Epithelial cell of prostate (primary cell): ENCODE measurements at places on chromosomes 4 and X.

GRCh38 chrX:139825618-139826017 is 107.2 kb downstream of the ATP11C start:
- DNase-seq = no peak

- no peak for DNase-seq
Observed at GRCh38 chr4:37490391-37491347, 195.5 kb downstream of the RELL1 start.

DNA sequence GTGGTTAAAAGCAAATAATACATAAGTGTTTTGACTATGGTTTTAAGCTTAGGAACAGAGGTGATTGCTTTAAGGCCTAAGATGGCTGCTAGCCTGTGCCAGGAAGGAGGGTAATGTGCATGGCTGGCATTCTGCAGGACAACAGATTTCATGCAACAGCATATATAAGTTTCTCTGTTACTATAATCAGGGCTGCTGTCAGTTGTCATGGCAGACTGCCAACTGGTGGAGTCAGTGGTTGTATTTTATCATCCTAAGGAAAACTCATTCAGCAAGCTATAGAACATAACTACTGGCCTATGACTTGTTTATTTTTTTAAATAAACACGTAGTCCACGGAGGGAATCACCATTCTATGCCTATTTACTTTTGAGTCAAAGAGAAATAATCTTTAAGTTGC is 77.7 kb upstream of the DCAF8L1 start:
- no peak for DNase-seq

GRCh38 chr4:165383591-165384073 is 4.8 kb downstream of the CPE start:
- DNase-seq = peak; percentile 59

GRCh38 chr4:130110189-130110588 is 1014.2 kb downstream of the C4orf33 start:
- no peak for DNase-seq

DNA sequence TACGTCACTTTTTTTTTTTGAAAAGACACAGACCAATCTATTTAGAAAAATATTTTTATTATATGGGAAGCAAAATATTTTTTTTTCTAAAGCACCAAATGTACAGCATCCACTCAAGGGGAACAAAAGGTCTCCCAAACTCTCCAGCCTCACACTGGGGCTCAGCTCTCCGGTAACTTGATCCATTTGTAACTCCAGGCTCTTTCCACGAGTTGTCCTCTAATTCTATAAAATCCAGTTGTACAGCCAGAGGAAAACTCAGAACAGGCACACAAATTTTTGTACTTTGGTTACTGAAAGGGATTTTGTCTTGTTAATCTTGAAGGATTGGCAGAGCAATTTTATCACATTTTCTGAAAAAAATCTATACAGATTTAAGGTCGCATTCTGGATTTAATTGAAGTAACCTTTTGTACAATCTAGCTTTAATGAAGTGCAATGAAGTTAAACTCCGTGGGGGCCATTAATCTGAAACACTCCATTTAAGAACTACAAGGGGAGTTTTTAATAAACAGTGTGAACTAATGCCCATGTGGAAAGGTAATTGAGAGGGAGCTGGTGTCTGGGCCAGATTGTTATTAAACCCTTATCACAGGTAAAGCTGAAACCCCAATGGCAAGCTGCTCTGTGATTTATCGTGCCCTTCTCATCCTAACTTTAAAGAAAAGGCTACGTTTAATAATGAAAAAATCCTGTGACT is 161.2 kb upstream of the FRG1 start:
- DNase-seq = no peak

DNA sequence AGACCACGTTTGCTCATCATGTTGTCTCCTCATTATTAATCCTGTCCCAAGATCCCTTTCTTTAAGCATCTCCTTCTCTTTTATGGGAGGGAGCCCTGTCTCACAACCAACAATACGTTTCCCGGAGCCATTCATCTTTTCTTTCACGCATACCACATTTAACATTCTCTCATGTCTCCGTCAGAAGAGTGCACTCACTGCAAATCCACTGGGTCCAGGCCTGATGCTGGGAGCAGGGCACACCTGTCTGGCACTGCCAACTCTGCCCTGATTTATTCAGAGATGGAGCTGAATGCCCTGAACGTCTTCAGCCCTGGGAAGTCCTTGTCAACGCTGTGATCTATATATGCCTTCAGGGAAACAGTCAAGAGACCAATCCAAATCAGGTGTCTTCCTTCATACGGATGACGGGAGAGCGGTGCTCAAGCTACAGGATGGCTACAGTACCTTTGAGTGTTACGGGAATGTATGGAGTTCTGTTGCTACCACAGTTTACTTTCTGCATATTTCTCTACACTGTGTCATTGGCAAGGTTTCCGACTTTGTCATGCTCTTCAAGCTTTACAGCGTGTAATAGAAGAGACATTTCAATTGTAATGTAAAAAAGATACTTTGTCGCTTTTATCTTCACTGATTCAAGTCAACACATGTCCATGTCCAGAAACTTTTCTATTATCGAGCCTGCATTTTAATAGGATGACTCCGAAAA is 140.4 kb upstream of the SLITRK2 start:
- DNase-seq = no peak
